Breast epithelium (tissue), 4 donors: ENCODE measurements at places on chromosomes 1 and 21.
A peak's percentile ranks its signal among the peaks of the same experiment; 100 is the strongest.

GRCh38 chr1:63799820-63800219, 26.0 kb downstream of the ROR1 start:
- no peaks in the 10 kb centered on the region for H3K27me3 ChIP-seq
- no peaks in the 10 kb centered on the region for H3K4me1 ChIP-seq
- no peak for DNase-seq
- peak overlapping the region; percentile 69 for H3K27ac ChIP-seq
- no peak overlapping the region for H3K4me3 ChIP-seq

GRCh38 chr21:33031152-33031911, 5.6 kb downstream of the OLIG2 start:
- no peak overlapping the region for H3K4me3 ChIP-seq
- no peak overlapping the region for H3K27ac ChIP-seq

DNA sequence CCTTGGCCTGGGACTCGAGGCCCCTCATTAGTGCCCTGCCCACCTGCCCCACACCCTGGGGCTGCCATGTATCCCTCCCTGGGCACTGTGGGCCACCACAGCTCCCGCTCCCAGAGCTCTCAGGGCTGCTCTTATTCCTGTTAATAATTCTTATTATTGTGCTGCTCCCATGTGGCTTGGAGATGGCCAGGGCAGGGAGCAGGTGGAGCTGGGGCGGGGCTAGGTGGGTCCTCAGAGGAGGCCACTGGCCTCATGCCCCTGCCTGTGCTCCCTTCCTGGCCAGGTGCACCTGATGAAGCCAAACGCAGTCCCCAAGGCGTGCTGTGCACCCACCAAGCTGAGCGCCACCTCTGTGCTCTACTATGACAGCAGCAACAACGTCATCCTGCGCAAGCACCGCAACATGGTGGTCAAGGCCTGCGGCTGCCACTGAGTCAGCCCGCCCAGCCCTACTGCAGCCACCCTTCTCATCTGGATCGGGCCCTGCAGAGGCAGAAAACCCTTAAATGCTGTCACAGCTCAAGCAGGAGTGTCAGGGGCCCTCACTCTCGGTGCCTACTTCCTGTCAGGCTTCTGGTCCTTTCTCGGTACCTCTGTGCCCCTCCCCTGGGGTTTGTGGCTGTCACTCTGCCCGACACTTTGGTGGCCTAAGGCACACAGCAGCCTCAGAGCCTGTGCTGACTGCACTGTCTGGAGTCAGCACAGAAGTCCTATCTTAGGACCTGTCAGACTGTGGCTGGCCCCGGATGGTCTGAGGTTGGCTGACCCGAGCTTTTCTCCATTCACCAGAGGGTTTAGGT, 34.1 kb downstream of the BMP8A start:
- DNase-seq, result no peak
- no peak overlapping the region for H3K27ac ChIP-seq
- no peak overlapping the region for H3K4me3 ChIP-seq
- no peaks in the 10 kb centered on the region for H3K36me3 ChIP-seq

DNA sequence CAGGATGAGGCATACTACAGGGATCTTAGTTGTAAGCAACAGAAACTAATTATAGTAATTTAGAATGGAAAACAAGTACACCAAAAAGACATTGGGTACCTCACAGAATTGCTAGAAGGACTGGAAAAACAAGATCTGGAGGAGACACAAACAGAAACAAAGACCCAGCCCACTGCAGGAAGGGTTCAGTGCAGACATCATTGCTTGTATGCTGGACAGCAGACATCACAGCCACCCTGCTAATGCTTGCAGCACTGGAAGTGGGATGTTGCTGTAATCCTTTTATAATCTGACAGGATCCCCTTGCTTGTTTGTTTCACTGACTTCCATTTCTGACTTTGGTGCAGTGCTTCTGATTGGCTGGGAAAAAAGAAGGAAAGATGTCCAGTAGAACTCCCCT, 111.4 kb upstream of the ZNF678 start:
- H3K4me3 ChIP-seq, result no peak overlapping the region
- H3K4me1 ChIP-seq, result no peaks in the 10 kb centered on the region
- no peaks in the 10 kb centered on the region for H3K27me3 ChIP-seq

GRCh38 chr1:240094041-240094722, 2.5 kb downstream of the FMN2 start:
- no peak for DNase-seq
- no peaks in the 10 kb centered on the region for H3K4me1 ChIP-seq
- no peaks in the 10 kb centered on the region for H3K36me3 ChIP-seq
- peaks cover 4% of the 10 kb centered on the region for H3K27me3 ChIP-seq
- no peak overlapping the region for H3K4me3 ChIP-seq

- H3K4me1 ChIP-seq, result peaks cover 5% of the 10 kb centered on the region
- H3K27me3 ChIP-seq, result no peaks in the 10 kb centered on the region
- DNase-seq, result no peak
- H3K4me3 ChIP-seq, result no peak overlapping the region
- H3K27ac ChIP-seq, result no peak overlapping the region
- H3K36me3 ChIP-seq, result no peaks in the 10 kb centered on the region
Measured at GRCh38 chr1:16398371-16398953, 31.4 kb downstream of the SZRD1 start.

DNA sequence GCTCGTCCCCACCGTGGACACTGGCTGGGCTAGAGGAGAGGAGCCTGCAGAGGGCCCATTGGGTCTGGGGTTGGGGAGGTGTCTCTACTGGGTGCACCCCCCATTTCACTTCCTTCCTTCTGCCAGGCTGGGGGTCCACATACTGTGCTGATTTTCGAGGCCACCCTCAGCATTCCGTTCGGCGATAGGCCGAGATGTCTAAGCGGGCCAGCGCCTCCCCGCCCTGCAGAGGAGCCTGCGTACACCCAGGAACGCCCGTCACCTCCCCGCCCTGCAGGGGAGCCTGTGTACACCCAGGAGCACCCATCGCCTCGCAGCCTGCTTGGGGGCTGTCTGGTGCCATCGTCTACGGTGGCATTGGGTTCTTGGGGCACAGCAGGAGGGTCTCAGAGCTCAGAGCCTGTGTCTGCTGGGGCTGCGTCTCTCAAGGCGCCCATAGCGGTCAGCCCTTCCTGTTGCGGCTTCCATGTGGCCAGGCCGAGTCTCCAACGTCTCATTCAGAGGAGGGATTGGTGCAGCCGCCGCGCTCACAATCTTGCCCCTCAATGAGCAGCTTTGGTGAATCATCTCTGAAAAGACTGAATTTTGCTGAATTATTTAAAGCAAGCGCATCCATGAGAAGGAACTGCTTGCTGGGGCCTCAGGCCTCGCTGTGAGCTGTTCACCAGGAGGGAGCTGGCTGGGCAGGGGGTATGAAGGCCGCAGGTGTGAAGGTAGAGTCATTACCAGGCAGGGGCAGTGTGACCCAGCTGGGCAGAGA, 30.7 kb upstream of the AGPAT3 start:
- H3K4me1 ChIP-seq, result no peaks in the 10 kb centered on the region
- H3K27me3 ChIP-seq, result peaks cover 21% of the 10 kb centered on the region
- H3K27ac ChIP-seq, result no peak overlapping the region

DNA sequence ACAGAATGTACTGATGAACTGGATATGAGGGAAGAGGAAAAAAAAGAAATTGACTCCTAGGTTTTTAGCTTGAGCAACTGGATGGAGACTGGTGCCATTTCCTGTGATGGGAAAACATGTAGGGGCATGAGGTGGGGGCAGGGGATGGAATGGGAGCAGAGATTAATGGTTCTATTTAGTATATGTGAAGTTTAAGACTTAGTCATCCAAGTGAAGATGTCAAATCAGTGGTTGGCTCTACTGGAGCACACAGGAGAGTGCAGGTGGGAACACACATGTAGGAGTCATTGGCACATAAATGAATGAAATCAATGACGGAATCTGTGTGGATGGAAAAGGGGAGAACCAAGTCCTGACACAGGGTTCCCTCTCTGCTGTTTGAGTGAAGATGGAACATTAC, 224.4 kb upstream of the COA6 start:
- H3K4me1 ChIP-seq, result no peaks in the 10 kb centered on the region
- H3K36me3 ChIP-seq, result no peaks in the 10 kb centered on the region
- H3K4me3 ChIP-seq, result no peak overlapping the region
- no peak for DNase-seq
- H3K27ac ChIP-seq, result no peak overlapping the region

DNA sequence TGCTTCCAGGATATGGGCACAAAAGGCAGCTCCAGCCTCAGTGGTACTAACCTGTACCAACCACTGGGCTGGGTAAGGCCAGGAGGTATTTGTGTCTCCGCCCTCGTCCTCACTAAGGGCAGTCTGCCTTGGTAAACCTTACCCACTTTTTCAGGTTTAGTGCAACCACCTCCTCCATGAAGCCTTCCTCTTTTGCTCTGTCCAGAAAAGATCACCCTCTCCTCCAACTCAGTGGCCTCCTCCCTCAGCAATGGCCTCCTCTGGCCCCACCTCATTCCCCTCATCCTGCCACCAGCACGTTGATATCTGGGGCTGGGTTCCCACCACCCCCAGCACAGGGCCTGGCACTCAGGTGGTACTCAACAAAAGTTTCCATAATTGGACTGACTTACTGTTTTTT, 161.5 kb downstream of the GRIK3 start:
- H3K4me3 ChIP-seq, result no peak overlapping the region
- H3K4me1 ChIP-seq, result no peaks in the 10 kb centered on the region
- no peak overlapping the region for H3K27ac ChIP-seq
- no peaks in the 10 kb centered on the region for H3K27me3 ChIP-seq
- DNase-seq, result no peak

- H3K27me3 ChIP-seq, result no peaks in the 10 kb centered on the region
- H3K27ac ChIP-seq, result no peak overlapping the region
- DNase-seq, result no peak
- H3K36me3 ChIP-seq, result no peaks in the 10 kb centered on the region
- H3K4me1 ChIP-seq, result no peaks in the 10 kb centered on the region
- H3K4me3 ChIP-seq, result no peak overlapping the region
Measured at GRCh38 chr1:157487504-157487903, 64.8 kb downstream of the FCRL5 start.

DNA sequence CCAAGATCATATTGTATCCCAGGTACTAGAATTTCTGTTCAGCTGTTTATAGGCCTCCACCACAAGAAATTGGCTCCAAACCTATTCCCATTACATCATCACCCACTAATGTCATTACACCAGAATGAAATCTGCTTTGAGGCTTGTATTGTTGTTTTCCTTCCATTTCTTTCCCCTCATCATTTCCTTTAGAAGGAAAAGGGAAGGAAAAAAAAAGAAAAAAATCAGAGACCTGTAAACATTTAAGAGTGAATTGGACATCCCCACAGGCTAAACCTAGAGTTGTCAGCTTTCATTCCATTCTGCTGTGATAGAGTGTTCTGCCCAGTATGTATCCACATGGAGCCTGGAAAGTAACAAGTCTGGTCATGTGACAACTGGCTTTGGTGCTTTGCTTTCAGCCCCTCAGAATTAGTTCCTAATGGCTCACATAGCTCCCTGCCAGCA, 44.6 kb downstream of the NFYC start:
- H3K36me3 ChIP-seq, result no peaks in the 10 kb centered on the region
- H3K27me3 ChIP-seq, result no peaks in the 10 kb centered on the region
- H3K4me3 ChIP-seq, result no peak overlapping the region
- no peak for DNase-seq

DNA sequence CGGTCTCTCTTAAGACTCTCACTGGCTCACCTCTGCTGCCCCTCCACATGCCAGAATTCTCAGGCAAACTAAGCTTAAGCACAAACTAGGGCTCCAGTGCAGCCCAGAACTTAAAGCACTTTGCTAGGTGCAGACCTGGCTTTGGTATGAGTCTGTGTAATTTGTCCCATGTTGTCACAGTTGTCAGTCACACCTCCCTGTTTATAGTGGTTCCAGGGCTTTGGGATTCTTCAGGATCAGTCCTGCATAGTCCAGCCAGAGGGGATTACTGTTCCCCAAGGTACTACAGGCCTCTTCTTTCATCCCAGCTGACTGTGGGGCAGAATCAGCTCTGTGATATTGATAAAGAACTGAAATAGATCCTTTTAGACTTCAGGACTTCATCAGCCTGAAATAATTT, 105.0 kb upstream of the UBE2U start:
- no peaks in the 10 kb centered on the region for H3K4me1 ChIP-seq
- H3K4me3 ChIP-seq, result no peak overlapping the region

GRCh38 chr1:239354231-239354630, 32.1 kb upstream of the CHRM3 start:
- no peaks in the 10 kb centered on the region for H3K27me3 ChIP-seq
- no peak overlapping the region for H3K4me3 ChIP-seq
- no peaks in the 10 kb centered on the region for H3K36me3 ChIP-seq
- no peaks in the 10 kb centered on the region for H3K4me1 ChIP-seq
- DNase-seq, result no peak
- no peak overlapping the region for H3K27ac ChIP-seq

DNA sequence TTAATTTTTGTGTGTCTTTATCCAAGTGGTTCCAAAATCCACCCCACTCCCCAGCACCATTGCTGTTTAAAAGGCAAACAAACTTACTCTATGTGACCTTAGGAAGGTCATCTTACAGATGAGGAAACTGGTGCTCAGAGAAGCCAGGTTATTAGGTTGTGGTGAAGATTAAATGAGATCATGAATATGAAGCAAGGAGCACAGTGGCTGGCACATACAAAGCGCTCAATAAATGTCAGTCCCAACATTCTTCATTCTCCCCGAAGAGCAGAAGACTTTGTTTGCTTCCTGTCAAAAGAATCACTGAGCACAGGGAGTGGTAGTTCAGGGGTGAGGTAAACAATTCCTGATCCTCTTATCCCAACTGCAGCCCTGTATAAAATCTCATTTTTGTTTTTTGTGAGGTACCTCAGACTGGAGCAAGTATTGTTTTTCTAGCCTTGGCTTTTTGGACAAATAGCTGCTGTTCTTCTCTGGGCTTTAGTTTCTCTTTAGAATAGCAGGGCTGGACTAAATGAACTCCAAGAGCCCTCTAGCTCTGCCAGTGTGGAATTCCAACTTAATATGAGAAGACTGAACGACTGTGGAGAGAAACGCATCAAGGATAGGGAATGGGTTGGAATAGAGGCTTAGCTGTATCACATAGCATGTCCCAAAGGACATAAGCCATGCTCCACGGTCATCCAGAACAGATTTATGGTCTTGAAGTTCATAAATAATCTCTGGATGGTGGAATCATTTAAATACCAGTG, 455.3 kb upstream of the USP24 start:
- H3K36me3 ChIP-seq, result no peaks in the 10 kb centered on the region
- no peaks in the 10 kb centered on the region for H3K27me3 ChIP-seq
- no peaks in the 10 kb centered on the region for H3K4me1 ChIP-seq
- H3K27ac ChIP-seq, result no peak overlapping the region
- no peak overlapping the region for H3K4me3 ChIP-seq

DNA sequence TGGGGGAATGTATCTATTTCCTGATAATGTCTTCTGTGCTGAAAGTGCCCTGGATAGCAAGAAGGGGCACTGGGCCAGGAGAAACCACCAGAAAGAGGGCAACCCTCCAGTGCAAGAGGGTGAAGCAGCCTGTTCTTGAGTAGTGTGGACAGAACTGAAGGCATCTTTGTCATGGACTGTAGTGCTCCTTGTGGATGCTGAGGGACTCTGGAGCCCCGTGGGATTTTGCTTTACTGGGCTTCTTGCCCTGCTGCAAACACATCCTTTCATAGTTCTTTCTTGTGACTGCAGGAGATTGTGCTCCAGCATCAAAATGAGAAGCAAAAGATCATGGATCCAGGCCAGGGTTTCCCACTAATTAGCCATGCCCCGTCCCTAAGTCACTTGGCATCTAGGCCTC, 300.6 kb downstream of the ZNF326 start:
- no peaks in the 10 kb centered on the region for H3K4me1 ChIP-seq
- no peak overlapping the region for H3K4me3 ChIP-seq
- DNase-seq, result no peak
- no peaks in the 10 kb centered on the region for H3K27me3 ChIP-seq
